Ascending aorta (tissue), 2 donors: ENCODE measurements at places on chromosomes 12 and 14.
A peak's percentile ranks its signal among the peaks of the same experiment; 100 is the strongest.

GRCh38 chr14:97710726-97711125 lies 913.5 kb downstream of the VRK1 start:
- H3K27me3 ChIP-seq = no peaks in the 10 kb centered on the region
- H3K4me1 ChIP-seq = no peaks in the 10 kb centered on the region
- no peak overlapping the region for H3K4me3 ChIP-seq

DNA sequence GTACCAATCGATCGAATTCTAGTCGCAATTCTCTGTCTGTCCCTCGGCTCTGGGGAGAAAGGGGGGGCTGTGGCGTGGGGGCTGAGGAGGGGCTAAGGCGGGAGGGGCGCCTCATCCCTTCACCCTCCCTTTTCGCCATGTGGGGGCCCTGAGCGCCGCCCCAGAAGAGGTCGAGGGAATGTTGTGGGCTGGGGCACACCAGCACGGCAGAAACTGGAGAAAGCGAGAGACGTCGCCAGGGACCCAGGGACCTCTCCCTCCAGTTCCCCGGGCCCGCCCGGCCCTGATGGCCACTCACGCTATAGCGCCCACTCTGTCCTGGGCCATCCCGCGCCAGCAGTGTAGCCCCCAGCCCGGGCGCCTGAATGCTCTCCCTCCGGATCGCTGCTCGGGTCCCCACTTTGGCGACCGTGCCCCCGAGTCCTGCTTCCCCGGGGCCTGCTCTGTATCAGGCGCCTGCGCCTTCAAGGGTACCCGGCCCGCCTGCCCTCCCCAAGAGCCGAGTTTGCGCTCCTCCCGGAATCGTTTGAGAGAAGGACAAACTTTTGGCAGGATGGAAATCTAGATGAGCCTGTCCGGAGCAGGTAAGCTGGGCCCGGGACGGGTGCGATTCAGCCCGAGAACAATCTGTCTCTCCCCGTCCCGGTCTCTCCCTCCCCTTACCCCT lies 62.6 kb downstream of the SMUG1 start:
- DNase-seq = peak; percentile 85
- H3K36me3 ChIP-seq = no peaks in the 10 kb centered on the region
- H3K27ac ChIP-seq = peak overlapping the region; percentile 71
- H3K4me1 ChIP-seq = peaks cover 10% of the 10 kb centered on the region

DNA sequence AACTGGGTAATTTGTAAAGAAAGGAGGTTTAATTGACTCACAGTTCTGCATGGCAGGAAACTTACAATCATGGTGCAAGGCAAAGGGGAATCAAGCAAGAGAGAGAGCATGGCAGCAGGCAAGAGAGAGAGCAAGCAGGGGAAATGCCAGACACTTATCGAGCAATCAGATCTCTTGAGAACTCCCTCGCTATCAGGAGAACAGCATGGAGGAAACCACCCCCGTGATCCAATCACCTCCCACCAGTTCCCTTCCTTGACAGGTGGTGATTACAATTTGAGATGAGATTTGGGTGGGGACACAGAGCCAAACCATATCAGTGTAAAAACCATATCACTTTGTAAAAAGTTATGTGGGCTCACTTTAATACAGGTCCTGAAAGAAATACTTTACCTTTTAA lies 56.4 kb upstream of the NEDD1 start:
- no peak overlapping the region for H3K4me3 ChIP-seq
- no peak for DNase-seq
- no peaks in the 10 kb centered on the region for H3K27me3 ChIP-seq
- no peaks in the 10 kb centered on the region for H3K36me3 ChIP-seq
- H3K27ac ChIP-seq = no peak overlapping the region
- H3K4me1 ChIP-seq = no peaks in the 10 kb centered on the region

GRCh38 chr12:47903151-47903611 lies 1.6 kb downstream of the VDR start:
- H3K27me3 ChIP-seq = no peaks in the 10 kb centered on the region
- H3K4me3 ChIP-seq = peak overlapping the region; percentile 78
- H3K27ac ChIP-seq = peak overlapping the region; percentile 4
- H3K36me3 ChIP-seq = no peaks in the 10 kb centered on the region

- H3K36me3 ChIP-seq = no peaks in the 10 kb centered on the region
- DNase-seq = no peak
- no peak overlapping the region for H3K27ac ChIP-seq
- H3K4me3 ChIP-seq = peak overlapping the region; percentile 46
- H3K4me1 ChIP-seq = no peaks in the 10 kb centered on the region
- H3K27me3 ChIP-seq = no peaks in the 10 kb centered on the region
Observed at GRCh38 chr12:27975222-27976136, 2.9 kb upstream of the PTHLH start.

DNA sequence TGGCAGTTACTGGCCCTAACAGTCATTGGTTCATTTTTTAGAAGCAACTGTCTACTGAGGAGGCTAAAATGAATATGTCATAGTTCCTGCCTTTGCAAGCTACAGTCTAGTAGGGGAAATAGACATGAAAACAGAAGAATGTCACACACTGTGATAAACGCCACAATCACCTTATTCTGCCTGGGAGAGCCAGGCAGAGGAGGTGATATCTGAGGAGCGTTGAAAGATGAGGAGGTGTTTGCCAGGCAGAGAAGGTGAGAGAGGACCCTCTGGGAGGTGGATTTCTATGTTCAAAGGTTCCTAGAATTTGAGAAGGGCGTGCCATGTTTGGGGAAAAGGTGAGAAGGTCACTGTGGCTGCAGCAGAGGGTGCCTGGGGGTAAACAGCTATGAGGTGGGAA lies 185.7 kb downstream of the PAX9 start:
- H3K4me3 ChIP-seq = no peak overlapping the region
- H3K36me3 ChIP-seq = no peaks in the 10 kb centered on the region
- no peak overlapping the region for H3K27ac ChIP-seq
- no peak for DNase-seq
- no peaks in the 10 kb centered on the region for H3K27me3 ChIP-seq
- H3K4me1 ChIP-seq = no peaks in the 10 kb centered on the region

DNA sequence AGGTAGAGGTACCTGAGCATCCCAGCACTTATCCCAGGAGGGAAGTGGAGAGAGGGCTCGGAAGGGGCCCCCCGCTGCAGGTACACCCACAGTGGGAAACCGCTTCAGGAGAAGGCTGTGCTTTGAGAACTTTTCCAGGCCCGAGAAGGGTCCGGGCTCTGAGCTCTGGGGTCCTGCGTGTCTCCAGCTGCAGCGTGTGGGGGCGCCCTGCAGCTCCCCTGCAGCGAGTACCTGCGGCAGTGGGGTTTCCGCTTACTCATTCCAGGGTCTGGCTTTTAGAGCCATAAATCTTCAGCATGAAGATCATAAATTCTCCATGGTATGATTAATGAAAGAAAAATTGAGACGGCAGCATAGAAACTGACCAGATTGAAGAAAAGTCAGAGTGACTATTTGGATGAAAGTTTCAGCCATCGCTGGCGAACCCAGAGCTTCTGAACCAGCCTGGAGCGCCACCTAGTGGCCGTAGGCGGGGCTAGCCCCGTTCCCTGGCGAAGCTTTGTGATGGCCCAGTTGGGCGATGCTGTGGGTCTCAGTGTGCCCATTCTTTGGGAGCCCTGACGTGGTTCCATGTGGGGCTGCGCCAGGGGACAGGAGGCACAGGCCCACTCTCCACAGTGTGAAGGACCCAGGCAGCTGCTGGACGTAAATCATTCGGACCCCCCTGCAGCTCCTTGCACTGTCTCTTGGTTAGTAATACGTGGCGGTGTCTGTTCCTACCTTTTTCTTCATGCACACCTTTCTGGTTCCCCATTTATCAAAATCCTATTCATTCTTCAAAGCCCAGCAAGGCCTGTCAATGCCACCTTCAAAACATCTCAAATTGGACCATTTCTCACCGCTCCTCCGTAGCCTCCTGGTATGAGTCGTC lies 198.2 kb downstream of the TSPAN9 start:
- no peak overlapping the region for H3K4me3 ChIP-seq
- no peaks in the 10 kb centered on the region for H3K27me3 ChIP-seq
- no peaks in the 10 kb centered on the region for H3K36me3 ChIP-seq

GRCh38 chr14:81386290-81386745 lies 13.8 kb downstream of the STON2 start:
- H3K4me1 ChIP-seq = no peaks in the 10 kb centered on the region
- no peaks in the 10 kb centered on the region for H3K27me3 ChIP-seq
- DNase-seq = no peak
- H3K36me3 ChIP-seq = no peaks in the 10 kb centered on the region

DNA sequence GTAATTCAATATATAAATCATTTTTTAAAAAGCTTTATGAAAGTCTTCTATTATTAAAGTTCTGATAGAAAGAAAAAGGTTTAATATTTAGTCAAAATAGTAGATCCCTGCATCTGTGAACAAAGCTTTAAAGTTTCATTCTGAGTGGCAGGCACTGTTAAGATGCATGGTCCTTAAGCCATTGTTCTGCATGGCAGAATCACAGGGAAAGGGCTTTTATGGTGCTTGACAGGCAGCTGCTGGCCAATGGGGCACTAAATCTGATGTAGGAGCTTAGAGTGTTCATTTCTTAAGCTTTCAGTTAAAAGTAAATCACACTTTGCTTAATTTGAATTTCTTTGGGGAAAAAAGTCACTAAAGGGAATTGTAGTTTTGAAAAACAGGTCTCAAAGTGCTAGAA lies 148.2 kb downstream of the PLEKHA5 start:
- DNase-seq = no peak
- no peaks in the 10 kb centered on the region for H3K4me1 ChIP-seq
- H3K4me3 ChIP-seq = no peak overlapping the region
- H3K27me3 ChIP-seq = no peaks in the 10 kb centered on the region
- no peak overlapping the region for H3K27ac ChIP-seq
- no peaks in the 10 kb centered on the region for H3K36me3 ChIP-seq

DNA sequence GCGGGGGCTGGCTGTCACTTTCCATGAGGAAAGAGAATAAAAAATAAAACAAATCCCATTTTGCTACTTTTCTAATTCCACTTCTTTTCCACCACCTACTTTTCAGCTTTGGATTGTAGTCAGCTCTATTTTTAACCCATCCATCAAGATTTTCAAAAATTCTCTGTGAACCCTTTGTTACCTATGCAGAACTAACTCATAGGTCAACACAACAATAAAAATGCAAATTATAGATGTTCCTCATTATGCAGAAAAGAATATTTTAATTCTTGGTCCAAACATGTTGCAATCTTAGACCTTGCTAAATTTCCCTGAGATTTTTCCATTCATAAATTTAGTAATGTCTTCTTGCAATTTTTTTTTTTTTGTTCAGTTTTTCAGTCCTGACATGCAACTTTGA lies 454.5 kb downstream of the ADAMTS20 start:
- no peaks in the 10 kb centered on the region for H3K27me3 ChIP-seq
- H3K4me3 ChIP-seq = no peak overlapping the region
- H3K27ac ChIP-seq = no peak overlapping the region
- no peaks in the 10 kb centered on the region for H3K36me3 ChIP-seq
- H3K4me1 ChIP-seq = no peaks in the 10 kb centered on the region

- H3K36me3 ChIP-seq = no peaks in the 10 kb centered on the region
- H3K4me3 ChIP-seq = no peak overlapping the region
- peaks cover 14% of the 10 kb centered on the region for H3K4me1 ChIP-seq
- peak overlapping the region; percentile 65 for H3K27ac ChIP-seq
- no peaks in the 10 kb centered on the region for H3K27me3 ChIP-seq
Observed at GRCh38 chr12:116144384-116144783, 133.1 kb downstream of the MED13L start.

DNA sequence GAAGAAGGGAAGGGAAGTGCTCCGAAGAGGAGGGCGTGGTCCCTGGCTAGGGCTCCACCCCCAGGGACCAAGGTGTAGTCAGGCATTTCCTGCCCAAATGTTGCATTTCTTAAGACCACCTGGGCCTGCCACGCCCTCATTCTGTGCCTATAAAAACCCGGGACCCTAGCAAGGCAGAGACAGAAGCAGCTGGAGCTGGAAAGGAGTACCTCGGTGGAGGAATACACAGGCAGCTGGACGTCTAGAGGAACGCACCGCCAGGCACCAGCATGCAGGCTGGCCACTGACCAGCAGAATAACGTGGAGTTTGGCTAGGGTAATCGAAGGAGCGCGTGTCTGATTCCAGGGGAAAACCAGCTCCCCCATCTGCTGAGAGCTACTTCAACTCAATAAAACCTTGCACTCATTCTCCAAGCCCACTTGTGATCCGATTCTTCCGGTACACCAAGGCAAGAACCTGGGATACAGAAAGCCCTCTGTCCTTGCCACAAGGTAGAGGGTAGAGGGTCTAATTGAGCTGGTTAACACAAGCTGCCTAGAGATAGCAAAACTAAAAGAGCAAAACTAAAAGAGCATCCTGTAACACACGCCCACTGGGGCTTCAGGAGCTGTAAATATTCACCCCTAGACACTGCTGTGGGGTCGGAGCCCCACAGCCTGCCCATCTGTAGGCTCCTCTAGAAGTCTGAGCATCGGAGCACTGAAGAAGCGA lies 21.0 kb downstream of the CFL2 start:
- H3K36me3 ChIP-seq = no peaks in the 10 kb centered on the region
- peak overlapping the region; percentile 57 for H3K4me3 ChIP-seq
- no peaks in the 10 kb centered on the region for H3K27me3 ChIP-seq
- H3K27ac ChIP-seq = no peak overlapping the region
- H3K4me1 ChIP-seq = no peaks in the 10 kb centered on the region

DNA sequence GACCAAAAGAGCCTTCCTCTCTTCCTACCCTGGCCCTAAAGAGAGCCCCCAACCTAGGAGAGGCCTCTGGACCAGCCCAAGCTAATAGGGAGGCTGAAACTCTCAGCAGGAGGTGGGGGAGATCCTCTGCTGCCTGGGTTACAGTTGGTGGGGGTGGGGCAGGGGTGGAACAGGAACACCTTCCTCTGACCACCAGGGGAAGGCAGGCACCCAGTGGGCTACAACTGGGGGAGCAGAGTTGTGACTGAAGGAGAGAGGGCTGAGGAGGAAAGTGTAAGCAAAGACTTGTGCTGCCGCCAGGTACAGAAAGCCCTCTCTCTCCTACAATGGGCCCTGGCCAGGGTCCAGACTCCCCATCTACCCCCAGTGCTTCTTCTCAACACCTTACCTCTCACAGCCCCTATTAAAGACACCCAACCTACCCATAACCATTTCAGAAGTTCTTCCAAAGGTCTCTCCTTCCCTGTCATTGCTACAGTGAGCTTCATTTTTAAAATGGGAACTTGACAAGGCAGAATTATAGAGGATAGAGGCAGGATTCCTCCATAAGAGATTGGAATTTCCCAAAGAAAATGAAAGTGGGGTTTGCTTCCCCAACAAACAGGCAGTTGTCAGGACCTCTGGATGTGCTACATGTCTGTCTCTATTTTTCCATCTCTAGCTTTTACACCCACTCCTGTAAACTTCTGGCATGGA lies 1.4 kb downstream of the MYO1A start:
- no peak for DNase-seq
- H3K27ac ChIP-seq = no peak overlapping the region
- no peaks in the 10 kb centered on the region for H3K36me3 ChIP-seq
- H3K4me3 ChIP-seq = no peak overlapping the region
- no peaks in the 10 kb centered on the region for H3K4me1 ChIP-seq

DNA sequence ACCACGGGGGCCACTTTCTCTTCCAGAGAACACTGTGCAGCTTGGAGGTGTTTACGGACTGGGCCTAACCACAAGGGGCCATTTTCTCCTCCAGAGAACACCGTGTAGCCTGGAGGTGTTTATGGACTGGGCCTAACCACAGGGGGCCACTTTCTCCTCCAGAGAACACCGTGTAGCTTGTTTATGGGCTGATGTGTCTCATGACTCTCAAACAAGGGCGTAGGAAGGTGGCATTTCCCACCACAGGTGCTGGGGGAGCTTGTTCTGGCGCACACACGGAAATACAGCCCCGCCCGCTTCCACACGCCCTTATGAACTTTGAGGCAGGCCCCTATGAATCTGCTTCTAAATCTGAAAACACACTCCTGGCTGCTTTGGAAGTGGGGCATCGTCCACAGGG lies 174.6 kb upstream of the SFSWAP start:
- no peaks in the 10 kb centered on the region for H3K4me1 ChIP-seq
- no peaks in the 10 kb centered on the region for H3K36me3 ChIP-seq
- H3K27me3 ChIP-seq = no peaks in the 10 kb centered on the region
- H3K4me3 ChIP-seq = no peak overlapping the region
- no peak overlapping the region for H3K27ac ChIP-seq
